ENCODE measurements at places on chromosomes 3 and 15. TPM values are rescaled to one million over a fixed set of nuclear protein-coding genes. Genes with fewer than 3 reads are reported as not detected.

The AMOTL2 gene
- 49.0 TPM for total RNA-seq

The GABRB3 gene
- total RNA-seq: 4.2 TPM

DNA sequence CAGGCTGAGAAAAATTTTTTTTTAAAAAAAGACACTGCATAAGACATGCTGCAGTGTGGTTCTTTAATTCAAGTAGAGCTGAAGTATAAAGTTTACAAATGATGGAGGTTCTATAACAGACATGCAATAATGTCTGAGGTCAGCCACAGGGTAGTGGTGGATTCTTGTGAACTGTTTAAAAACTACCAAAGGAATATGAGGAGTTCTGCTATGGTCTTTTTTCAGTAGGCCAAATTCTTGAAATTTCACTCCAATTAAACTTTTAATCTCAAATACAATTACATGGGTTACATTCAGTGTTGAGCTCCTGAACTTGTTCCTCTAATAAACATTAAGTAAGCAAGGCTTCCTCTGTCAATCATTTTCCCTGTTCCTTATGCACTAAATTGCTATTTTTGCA is 122.7 kb downstream of the PLD1 start:
- no peak overlapping the region for H3K27ac ChIP-seq
- H3K36me3 ChIP-seq: no peaks in the 10 kb centered on the region
- no peak for DNase-seq
- no peaks in the 10 kb centered on the region for H3K27me3 ChIP-seq

DNA sequence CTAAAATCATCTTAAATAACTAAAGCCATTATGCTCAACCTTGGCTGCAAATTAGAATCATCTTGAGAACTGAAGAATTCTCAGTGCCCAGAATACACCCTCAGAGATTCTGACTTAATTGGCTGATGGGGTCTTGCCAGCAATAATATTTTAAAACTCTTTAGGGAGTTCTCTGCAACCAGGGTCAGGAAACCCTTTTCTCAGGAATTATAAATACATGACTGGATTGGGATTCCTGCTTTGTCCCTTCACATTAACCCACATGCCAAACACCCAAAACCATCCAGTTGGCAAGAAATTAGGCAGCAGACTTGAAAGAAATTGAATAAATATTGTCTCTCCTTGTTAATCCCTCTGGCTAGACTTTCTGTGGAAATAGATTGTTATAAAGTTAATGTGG is 482.3 kb upstream of the NECTIN3 start:
- no peak for DNase-seq
- H3K27ac ChIP-seq: no peak overlapping the region
- H3K27me3 ChIP-seq: no peaks in the 10 kb centered on the region
- H3K4me1 ChIP-seq: no peaks in the 10 kb centered on the region
- H3K4me3 ChIP-seq: no peak overlapping the region
- H3K36me3 ChIP-seq: no peaks in the 10 kb centered on the region

- no peaks in the 10 kb centered on the region for H3K36me3 ChIP-seq
- peak; percentile 85 for DNase-seq
- H3K27ac ChIP-seq: peak overlapping the region; percentile 59
- H3K4me3 ChIP-seq: no peak overlapping the region
- H3K4me1 ChIP-seq: peaks cover 20% of the 10 kb centered on the region
Measured at GRCh38 chr15:41944313-41944940, 27.9 kb downstream of the EHD4 start.

DNA sequence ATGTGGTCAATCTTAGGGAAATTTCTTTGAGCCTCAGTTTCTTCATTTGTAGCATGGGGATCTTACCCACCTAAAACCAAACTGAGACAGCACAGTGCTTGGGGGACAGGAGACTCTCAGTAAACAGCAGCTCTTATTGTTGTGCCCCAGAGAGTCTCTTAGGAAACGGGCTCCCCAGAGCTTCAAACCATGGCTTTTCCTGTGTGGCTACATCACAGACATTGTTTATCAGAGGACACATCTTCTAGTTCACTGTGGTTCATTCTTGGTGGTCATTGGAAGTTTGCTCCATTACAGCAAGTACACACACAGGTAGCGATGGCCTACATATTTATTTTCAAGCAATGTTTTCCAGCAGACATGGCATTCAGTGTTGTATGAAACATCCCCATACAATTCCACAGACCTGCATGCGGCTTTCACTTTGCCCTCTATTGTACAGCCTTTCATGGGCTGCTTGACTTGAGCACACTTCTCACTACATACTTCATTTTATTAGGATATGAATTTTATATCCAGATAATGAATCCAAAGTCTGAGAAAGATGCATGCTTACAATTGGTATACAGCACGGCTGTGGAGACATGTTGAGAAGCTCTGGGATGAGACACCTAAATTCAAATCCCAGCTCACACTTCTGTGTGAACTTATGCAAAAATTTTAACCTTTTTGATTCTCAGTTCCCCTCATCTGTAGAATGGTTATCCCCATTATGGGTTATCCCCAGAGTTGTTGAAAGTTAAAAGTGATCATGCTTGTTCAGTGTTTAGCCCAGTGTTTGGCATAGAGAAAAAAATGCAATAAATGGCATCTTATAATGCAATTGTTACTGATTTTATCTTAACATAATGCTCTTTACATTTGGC is 84.8 kb upstream of the ICE2 start:
- H3K36me3 ChIP-seq: no peaks in the 10 kb centered on the region
- no peaks in the 10 kb centered on the region for H3K27me3 ChIP-seq
- no peak overlapping the region for H3K27ac ChIP-seq
- H3K4me3 ChIP-seq: no peak overlapping the region

DNA sequence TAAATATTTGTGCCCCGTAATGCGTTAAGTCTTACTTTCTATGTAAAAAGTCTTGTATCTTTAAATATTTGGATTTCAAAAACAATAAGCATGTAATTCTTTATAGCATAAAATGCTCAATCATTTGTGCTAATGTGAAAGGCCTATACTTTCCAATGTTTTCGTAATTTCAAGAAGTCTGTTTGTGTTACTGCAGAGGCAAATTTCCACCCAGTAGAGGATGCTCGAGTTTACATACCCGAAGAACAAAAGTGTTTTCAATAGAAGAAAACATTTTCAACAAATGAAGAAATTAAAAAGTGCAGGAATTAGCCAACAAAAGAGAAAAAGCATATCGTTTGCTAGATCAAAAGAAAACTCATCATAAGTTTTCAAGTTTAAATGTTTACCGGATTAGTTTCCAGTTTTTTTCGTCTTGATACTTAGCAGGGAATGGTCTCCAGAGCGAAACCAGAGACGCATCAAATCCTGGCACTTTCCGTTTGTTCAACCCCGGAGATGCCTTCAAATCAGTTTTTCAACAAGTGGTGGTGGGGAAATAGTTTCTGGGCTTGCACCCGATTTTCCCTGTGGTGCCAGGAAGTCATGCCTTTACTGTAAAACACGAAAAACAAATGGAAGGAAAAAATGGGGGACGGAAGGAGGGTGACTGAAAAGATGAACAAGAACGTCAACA is 1.0 kb downstream of the CGGBP1 start:
- no peaks in the 10 kb centered on the region for H3K4me1 ChIP-seq
- no peaks in the 10 kb centered on the region for H3K27me3 ChIP-seq
- peak overlapping the region; percentile 95 for H3K4me3 ChIP-seq
- H3K36me3 ChIP-seq: peaks cover 20% of the 10 kb centered on the region
- DNase-seq: no peak

- H3K27ac ChIP-seq: no peak overlapping the region
- H3K4me3 ChIP-seq: no peak overlapping the region
- no peaks in the 10 kb centered on the region for H3K27me3 ChIP-seq
- H3K4me1 ChIP-seq: no peaks in the 10 kb centered on the region
- no peaks in the 10 kb centered on the region for H3K36me3 ChIP-seq
Measured at GRCh38 chr3:170778240-170779217, 91.5 kb downstream of the RPL22L1 start.

- no peaks in the 10 kb centered on the region for H3K36me3 ChIP-seq
- H3K4me3 ChIP-seq: no peak overlapping the region
- peaks cover 4% of the 10 kb centered on the region for H3K4me1 ChIP-seq
- DNase-seq: no peak
- no peaks in the 10 kb centered on the region for H3K27me3 ChIP-seq
Measured at GRCh38 chr3:113079218-113079961, 88.6 kb downstream of the GTPBP8 start.

GRCh38 chr3:119628390-119628789 is 30.7 kb downstream of the PLA1A start:
- H3K36me3 ChIP-seq: no peaks in the 10 kb centered on the region
- H3K27me3 ChIP-seq: no peaks in the 10 kb centered on the region
- H3K4me3 ChIP-seq: no peak overlapping the region
- DNase-seq: no peak
